ENCODE measurements at places on chromosomes 2 and 18.

DNA sequence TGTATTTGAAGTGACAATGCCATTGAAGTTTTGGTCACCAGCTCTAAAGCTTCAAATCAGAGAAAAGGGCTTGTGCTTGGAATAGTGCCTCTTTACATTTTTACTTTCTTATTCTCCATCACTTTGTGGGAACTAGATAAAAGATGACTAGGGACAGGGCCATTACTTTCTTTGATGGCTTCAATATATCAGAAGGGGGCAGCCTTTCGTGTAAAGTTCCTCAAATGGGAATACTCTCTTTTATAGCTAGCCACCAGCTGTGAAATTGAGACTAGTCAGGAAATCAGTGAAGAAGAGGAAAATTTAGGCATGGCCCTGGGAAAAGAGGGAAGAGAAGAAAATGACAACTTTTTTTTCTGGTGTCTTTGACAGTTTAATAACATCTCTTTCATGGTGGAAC lies 242.5 kb downstream of the DCC start:
- DNase-seq: no peak
- no peak overlapping the region for H3K4me3 ChIP-seq
- no peaks in the 10 kb centered on the region for H3K27me3 ChIP-seq

GRCh38 chr2:177188482-177189469 lies 23.8 kb upstream of the HNRNPA3 start:
- no peak overlapping the region for H3K4me3 ChIP-seq
- DNase-seq: peak; percentile 78
- no peaks in the 10 kb centered on the region for H3K36me3 ChIP-seq
- peaks cover 22% of the 10 kb centered on the region for H3K4me1 ChIP-seq
- peak overlapping the region; percentile 63 for H3K27ac ChIP-seq

GRCh38 chr2:228871012-228871411 lies 400.1 kb downstream of the PID1 start:
- no peak overlapping the region for H3K4me3 ChIP-seq
- no peaks in the 10 kb centered on the region for H3K27me3 ChIP-seq
- no peaks in the 10 kb centered on the region for H3K36me3 ChIP-seq
- no peaks in the 10 kb centered on the region for H3K4me1 ChIP-seq

GRCh38 chr2:62424899-62425298 lies 81.1 kb downstream of the TMEM17 start:
- peak; percentile 18 for DNase-seq
- no peak overlapping the region for H3K4me3 ChIP-seq
- no peak overlapping the region for H3K27ac ChIP-seq
- H3K4me1 ChIP-seq: no peaks in the 10 kb centered on the region

GRCh38 chr2:69177785-69178636 lies 165.0 kb downstream of the ANTXR1 start:
- peaks cover 8% of the 10 kb centered on the region for H3K4me1 ChIP-seq
- peak overlapping the region; percentile 95 for H3K27ac ChIP-seq
- DNase-seq: peak; percentile 66

DNA sequence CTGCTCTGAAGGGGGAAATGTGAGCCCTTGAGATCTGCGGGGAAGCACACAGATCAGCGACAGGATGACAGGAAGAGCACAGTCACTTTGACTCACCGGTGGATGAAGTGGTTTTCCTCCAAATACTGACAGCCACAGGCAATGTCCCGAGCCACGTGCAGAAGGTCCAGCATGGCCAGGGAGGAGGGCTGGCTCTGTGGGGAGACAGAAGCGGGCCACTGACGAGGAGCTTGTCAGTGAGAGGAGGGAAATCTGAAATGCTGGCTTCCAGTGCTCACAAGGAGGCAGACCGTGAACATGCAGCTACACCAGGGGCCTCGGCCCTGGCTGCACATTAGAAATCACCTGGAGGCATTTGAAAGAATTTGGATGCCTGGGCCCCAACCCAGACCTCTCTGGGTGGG lies 98.7 kb downstream of the CLIP4 start:
- no peaks in the 10 kb centered on the region for H3K4me1 ChIP-seq
- no peak for DNase-seq
- no peaks in the 10 kb centered on the region for H3K36me3 ChIP-seq
- no peak overlapping the region for H3K27ac ChIP-seq
- no peaks in the 10 kb centered on the region for H3K27me3 ChIP-seq
- H3K4me3 ChIP-seq: no peak overlapping the region

DNA sequence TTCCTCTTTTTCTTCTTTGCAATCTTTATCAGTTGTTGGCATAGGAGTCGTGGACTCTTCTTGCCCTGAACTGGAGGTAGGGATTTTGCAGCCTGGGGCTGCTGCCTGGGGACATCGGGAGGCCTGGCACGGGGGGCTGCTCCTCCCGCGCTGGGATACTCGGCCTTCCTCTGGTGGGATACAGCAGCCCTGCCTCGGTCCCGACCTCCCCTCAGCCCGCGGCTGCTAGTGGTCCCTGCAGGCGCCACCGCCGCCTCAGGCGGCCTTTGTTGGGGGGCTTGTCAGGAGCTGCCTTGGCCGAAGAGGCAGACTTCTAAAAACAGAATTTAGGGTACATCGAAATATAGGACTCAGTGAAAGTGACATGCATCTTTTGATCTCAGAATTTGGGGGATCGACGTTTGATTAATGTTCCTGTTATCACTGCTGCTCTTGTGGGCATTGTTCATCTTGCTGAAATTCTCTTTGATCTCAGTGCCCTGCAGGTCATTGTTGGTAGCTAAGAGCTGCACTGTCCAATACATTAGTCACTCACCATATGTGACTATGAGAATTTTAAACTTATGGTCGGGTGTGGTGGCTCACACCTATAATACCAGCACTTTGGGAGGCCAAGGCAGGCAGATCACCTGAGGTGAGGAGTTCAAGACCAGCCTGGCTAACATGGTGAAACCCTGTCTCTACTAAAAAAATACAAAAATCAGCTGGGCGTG lies 16.3 kb downstream of the POLR2D start:
- DNase-seq: no peak
- H3K4me1 ChIP-seq: no peaks in the 10 kb centered on the region
- H3K27ac ChIP-seq: no peak overlapping the region
- peaks cover 3% of the 10 kb centered on the region for H3K36me3 ChIP-seq

DNA sequence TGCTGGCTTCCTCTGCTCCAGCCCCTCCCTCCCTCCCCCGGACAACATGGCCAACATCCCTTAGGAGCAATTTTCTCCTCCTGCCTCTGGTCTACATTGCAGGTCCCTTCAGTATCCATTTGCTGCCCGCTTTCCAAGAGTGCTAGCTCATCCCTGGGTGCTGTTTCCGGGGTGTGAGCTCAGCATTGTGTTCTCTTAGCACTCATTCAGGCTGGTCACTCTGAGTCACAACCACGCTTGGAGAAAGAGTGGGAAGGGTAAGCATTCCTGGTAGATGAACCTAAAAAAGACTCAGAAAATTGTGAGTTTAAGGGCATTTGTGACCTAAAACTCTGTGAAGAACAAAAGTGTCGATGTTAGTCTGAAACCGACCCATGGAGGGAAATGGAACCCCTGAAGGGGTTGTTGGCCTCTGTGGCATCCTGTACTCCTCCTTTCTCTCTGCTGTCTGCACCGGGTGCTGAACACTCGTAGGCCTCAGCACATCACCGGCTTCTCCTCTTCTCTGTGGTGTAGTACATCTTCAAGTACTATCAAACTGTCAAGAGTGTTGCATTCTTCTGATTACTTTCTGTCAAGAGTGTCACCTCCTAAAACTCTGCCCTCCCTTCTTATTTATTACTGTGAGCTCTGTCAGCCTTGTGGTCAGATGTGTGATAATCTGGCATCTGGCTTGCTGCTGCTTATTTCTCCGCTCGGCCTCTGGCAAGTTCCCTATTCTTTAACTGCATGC lies 73.0 kb downstream of the CTNNA2 start:
- H3K4me3 ChIP-seq: no peak overlapping the region
- H3K27me3 ChIP-seq: no peaks in the 10 kb centered on the region
- no peaks in the 10 kb centered on the region for H3K36me3 ChIP-seq
- no peak for DNase-seq
- no peak overlapping the region for H3K27ac ChIP-seq

DNA sequence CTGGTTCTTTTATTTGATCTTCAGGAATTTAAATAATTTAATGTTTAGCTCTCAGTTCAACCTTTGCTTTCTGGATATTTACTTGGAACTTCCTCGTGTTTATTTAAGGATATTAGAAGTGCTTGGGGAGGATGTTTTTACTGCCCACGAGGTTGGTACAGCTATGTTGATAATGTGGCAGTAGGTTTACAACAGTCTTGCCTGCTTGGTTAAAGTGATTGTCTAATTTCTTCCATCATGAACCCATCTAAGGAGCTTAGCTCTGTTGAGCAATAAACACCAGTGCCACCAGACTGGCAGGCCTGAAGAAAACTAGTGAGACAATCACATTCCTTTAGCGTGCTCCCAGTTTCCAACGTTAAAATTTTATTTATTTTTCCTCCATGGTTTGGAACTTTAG lies 94.5 kb downstream of the ICOS start:
- no peaks in the 10 kb centered on the region for H3K27me3 ChIP-seq
- H3K4me3 ChIP-seq: no peak overlapping the region
- no peak for DNase-seq
- no peak overlapping the region for H3K27ac ChIP-seq
- H3K4me1 ChIP-seq: no peaks in the 10 kb centered on the region

DNA sequence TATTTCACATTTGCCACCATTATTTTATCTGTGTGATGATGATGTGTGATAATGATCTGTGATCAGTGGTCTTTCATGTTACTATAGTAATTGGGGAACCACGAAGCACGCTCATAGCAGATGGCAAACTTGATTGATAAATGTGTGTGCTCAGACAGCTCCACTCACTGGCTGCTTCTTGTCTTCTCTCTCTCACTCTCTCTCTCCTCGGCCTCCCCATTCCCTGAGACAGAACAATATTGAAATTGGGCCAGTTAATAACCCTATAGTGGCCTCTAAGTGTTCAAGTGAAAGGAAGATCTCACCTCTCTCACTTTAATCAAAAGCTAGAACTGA lies 60.7 kb upstream of the RAPGEF4 start:
- no peak for DNase-seq
- no peaks in the 10 kb centered on the region for H3K27me3 ChIP-seq
- H3K4me1 ChIP-seq: no peaks in the 10 kb centered on the region
- no peak overlapping the region for H3K4me3 ChIP-seq
- no peak overlapping the region for H3K27ac ChIP-seq
- H3K36me3 ChIP-seq: no peaks in the 10 kb centered on the region

DNA sequence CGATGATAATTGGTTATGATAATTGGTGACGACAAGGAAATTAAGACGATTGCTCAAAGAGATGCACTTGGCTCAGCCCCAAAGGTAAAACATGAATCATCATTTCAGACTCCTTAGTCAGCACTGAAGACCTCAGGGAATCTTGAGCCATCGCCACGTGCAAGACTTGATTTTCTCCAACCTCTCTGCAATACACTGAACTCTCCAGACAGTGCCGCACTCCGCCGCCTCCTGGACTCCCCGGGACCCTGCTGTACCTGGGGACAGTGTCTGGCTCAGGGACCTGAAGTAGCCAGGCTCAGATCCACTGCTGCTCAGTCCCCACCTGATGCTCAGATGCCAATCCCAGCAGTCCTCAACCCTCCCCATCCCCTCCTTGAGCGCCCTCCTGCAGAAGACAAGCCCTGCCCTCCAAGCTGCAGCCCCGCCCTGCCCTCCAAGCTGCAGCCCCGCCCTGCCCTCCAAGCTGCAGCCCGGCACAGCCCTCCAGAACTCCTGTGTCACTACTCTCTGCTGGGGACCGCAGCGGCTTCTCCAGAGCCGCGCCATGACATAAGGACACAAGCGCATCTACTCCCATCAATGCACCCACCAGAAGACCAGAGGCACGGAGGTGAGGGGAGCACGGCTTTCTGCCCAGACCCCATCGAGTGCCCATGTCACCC lies 1.1 kb downstream of the TMEM18 start:
- H3K4me1 ChIP-seq: no peaks in the 10 kb centered on the region
- H3K36me3 ChIP-seq: no peaks in the 10 kb centered on the region
- no peaks in the 10 kb centered on the region for H3K27me3 ChIP-seq
- DNase-seq: peak; percentile 67

DNA sequence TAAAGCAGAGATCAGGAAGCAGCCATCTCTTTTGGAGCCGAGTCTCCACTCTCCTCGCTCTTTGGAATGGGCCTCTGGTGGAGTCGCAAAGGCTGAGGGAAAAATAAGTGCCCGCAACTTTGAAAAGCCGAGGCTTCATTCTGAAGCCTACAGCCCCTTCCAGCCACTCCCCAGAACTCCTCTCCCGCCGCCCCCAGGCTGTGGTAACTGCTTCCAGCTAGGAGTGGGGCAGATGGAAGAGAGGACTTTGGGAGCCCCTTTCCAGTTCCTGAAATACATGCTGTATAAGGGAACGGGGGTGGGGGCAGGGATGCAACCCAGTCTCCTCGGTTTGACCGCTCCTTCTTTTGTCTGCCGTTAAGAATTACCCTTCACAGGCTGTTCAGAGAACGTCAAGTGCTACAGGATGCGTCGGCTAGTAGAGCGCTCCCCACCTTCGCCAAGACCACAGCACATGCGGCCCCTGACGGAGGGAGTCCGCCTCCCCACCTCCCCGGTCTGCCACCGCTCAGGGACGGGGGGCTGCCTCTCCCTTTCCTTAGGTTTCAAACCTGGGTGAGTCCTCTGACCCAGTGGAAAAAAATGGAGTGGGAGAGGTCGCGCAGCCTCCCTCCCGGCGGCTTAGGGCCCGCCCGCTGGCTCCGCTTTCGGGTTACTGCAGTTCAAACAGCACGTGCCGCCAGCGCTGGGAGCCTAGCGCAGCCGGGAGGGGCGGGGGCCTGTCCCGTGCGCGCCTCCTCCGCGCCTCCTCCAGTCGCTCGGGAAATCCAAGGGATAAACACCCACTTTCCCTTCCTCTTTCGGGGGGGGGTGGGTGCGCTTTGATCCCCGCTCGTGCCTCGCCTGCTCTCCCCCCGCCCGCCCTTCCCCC lies 4.9 kb downstream of the CYP26B1 start:
- DNase-seq: peak; percentile 61
- H3K27me3 ChIP-seq: peaks cover 10% of the 10 kb centered on the region
- H3K36me3 ChIP-seq: no peaks in the 10 kb centered on the region
- H3K4me1 ChIP-seq: peaks cover 51% of the 10 kb centered on the region

DNA sequence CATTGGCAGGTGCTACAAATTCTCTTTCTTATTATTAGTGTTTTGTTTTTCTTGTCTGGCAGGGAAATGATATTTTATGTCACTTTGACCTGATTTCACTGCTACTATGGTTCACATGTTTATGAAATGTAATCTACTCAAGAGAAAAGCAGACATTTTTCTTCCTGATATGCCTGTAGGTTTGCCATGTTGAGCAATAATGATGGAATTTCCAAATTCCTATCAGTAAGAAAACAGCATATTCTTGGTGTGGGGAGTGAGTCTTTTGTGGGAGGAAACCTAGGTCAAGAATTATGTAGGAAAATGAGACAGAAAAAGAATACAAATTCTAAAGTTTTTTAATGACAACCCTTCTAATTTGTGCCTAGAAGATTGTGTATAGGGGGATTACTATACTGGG lies 356.4 kb downstream of the SLC4A3 start:
- H3K4me1 ChIP-seq: no peaks in the 10 kb centered on the region
- H3K27ac ChIP-seq: no peak overlapping the region
- H3K36me3 ChIP-seq: no peaks in the 10 kb centered on the region
- H3K27me3 ChIP-seq: peaks cover 2% of the 10 kb centered on the region
- DNase-seq: no peak

All from small intestine (tissue), 16 donors.